H9 (cell line): ENCODE measurements at places on chromosomes 1 and 21. TPM values are rescaled to one million over a fixed set of nuclear protein-coding genes. Genes with fewer than 3 reads are reported as not detected.

- no peak for DNase-seq
Measured at GRCh38 chr1:191096405-191096804, 618.7 kb upstream of the BRINP3 start.

GRCh38 chr1:193309936-193310475, 123.6 kb upstream of the B3GALT2 start:
- DNase-seq = no peak

DNA sequence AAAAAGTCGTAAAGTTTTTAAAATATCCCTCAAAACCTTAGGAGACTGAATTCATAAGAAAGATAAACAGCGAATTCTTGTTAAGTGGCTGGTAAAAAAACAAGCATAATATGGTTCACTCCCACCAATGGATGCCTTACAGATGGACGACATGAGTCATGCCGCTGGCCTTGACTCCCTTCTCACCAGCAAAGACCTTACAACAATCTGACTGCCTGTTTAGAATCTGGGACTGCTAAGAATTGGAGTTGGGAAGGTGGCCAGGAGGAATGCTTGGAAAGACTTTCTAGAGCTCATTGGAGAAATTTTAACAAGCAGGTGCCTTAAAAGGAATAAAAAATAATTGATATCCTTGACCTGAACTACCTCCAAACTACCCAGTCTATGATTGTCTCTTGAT, 206.9 kb upstream of the FMN2 start:
- DNase-seq = no peak

DNA sequence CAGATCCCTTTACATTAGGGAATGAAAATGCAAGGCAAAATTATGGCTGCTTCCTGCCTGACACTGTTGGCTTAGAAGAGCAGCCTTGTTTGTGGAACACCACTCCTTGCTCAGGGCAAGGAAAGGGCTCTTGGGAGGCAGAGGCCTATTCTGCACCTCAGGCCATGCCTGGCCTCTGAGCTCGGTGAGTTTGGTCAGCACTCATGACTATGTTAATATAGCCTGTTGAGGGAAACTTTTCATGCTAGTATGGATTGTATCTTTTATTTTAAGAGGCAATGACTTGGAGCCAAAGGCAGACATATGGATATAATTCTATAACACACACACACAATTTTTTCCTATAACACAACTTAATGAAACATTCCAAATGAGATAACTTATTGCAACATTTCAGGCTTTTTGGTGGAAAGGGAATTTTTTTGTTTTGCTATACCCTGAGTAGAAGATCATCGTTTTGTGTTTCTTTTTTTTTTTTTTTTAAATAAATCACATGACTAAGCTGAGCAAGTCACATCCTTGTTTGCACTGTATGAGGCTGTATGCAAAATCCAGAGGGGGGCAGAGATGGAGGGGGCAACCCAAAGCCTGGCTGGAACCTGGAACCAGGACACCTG, 5.6 kb upstream of the YRDC start:
- DNase-seq = no peak

DNA sequence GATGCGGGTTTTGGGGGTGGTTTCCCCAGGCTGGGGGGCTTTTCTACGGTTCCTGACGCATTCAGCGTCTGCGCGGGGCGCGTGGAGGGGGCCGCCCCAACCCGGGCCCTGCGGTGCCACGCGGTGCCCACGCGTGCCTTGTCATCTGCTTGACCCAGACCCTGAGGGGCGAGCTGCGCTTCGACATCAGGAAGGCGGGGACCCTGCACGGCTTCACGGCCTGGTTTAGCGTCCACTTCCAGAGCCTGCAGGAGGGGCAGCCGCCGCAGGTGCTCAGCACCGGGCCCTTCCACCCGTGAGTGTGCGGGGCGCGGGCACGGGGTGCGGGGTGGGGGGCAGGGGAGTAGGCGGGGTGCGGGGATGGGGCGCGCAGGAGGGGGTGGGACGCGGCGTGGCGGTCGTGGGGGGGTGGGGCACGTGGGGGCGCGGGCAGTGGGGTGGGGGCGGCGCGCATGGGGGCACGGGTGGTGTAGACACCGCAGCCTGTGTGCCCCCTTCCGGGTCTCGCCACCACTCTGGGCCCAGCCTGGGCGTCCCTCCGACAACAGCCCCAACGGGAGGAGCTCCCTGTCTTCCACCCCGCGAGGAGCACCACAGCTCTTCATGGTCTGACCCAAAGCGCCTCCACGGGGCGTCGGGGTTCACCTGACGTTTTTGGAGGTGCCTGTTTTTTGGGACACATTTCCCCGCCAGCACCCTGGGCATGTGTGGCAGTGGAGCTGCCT, 26.3 kb downstream of the PRMT2 start:
- DNase-seq = no peak

DNA sequence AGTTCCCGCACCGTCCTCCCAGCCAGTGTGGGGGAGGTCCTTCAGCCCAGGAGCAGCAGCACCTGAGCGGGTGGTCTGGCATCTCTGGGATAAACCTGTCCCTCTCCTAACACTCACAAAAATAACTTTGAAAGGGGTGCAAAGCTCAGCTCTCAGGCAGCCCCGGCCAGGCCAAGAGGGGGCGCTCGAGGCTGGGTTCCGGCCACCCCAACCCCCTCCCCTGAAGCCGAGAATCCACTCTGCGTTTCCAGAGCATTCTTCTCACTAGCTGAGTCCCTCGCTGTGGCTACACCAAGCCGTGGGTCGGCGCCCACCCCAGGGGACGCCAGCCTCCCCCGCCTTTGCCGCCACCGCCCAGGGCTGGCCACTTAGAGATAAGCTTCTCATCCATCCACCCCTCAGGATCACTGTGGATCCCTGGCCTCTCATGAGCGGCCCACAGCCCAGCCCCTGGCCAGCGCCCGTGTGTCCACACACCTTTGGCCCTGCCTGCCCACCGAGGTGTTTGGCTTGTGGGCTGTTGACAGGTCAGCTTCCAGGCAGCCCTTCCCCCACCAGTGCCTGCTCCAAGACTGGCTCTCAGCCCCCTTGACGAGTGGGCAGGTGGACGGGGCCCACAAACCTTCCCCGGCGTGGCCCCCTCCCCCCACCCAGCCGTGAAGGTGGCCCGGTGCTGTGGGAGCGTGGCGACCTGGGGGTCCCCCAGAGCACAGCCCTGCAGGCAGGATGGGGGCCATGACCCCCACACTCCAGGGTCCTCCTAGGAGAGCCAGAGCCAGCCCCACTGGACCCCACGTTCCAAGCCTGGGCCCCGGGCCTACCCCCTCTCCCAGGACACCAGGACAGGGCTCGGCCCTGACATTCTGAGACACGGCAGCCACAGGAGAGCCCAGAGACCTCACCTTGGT, 1.9 kb downstream of the FTCD start:
- DNase-seq = peak; percentile 80

- no peak for DNase-seq
Measured at GRCh38 chr1:49686107-49686506, 337.6 kb downstream of the AGBL4 start.

DNA sequence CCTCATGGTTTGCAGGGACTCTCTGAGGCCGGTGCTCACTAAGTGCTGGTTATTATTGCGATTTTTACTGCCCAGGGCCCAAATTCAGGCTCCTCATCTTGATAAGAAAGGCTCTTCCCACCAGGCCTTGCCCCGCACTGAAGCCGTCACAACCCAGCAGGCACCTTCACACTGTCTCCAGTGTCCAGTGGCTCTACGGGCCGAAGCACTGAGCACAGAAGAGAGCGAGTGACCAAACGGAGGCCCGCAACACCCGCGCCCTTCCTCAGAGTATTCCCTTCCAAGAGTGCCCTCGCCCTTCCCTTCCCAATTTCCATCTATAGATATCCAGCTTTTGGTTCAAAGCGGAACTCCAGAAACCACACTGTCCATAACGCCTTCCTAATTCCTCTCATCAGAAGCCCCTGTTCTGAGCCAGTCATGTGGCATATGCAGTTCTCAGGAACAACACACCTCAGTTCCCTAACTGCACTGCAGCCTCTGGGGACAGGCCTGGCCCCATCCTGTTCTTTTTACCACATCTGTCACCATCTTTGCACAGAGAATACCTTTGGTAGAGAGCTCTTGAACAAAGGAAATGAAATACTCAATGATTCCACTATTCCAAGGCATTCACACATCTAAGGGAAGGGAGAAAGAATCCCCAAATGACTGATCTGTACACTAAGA, 15.1 kb downstream of the FALEC start:
- no peak for DNase-seq

DNA sequence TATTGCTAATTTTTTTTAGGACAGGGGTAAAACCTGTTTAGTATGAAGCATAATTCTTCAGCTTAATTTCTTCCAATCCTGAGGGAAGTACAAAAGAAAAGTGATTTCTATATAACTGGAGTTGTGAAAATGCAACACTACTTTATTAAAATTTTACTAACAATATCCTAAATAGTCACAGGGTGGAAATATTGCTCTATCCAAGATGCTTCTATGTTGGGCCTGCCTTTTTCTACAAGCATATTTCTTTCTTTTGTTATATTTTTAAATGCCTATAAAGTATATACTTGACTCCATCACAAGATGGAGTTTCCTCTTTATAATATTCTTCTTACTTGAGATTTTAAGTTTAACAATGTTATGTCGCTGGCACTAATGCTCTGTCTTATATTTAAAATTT, 37.9 kb downstream of the DTL start:
- DNase-seq = no peak

DNA sequence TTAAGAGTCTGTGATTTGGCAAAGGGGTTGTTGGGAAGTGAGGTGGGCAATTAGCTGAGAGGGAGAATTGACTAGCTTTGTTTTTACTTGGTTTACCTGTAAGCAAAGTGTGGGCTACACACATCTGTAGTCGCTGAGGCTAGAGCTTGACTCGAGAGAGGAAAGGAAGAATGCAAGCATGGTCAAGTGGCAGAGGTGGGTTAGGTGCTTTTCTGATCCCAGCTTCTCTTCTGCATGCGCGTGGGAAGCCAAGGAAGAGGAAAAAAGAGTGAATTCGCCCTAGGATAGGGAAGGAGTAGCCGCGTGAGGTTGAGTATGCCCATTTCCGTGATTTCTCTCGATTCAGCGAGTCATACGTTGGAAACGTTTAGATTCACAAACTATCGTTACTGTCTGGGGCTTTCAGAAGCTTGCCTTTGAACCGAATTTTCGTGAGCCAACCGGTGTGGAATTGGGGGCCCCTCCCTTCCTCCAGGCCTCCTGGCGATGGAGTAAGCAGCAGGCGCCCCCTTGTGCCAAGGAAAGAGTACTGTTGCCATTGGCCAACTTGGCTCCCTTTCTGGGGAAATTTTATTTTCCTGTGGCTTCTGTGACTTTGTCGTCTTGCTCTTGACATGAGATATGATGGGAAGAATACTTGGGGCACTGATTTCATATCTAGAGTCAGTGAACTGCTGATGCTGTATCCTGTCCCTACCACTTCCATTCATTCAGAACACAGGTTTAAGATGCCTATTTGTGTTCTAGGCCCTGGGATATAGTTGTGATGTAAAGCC, 1.3 kb downstream of the PIGV start:
- DNase-seq = peak; percentile 81

DNA sequence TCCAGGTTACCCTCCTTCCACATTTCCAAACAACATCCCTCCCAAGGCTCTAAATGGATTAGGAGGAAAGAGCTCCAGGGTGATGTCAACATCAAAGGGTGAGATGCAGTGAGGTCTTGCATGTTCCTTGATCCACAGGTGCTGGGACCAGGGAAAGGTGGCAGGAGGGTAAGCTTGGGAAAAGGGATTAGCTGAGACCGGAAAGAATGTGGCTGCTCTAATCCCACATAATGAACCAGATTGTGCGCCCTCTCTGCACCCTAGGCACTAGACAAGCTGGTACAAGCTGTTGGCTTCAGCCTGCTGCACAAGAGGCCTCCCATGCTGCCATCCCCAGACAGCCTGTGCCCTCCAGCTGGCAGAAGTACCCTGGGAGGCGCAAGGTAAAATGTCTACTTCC, 34.9 kb downstream of the PLXNA2 start:
- no peak for DNase-seq

- no peak for DNase-seq
Measured at GRCh38 chr21:33966324-33966949, 50.8 kb upstream of the ATP5PO start.

DNA sequence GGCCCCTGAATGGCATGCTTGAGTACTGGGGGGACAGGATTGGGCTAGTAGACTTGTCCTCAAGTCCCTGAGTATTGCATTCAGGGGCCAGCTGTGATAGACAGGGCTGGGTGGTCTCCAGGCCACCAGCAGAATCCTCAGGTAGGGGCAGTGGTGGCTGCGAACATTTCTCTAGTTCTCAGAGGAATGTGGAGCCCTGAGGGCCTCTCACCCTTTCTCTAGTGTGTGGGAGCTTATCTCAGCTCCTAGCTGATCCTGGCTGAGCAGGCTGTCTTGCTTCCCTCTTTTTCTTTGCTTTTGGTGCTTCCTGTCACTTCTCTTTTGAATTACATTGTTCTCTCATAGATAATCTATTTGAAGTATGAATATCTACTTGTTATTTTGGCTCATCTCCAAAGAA, 30.0 kb upstream of the PM20D1 start:
- no peak for DNase-seq

- peak; percentile 66 for DNase-seq
Measured at GRCh38 chr1:165403835-165404482, 41.0 kb downstream of the RXRG start.

DNA sequence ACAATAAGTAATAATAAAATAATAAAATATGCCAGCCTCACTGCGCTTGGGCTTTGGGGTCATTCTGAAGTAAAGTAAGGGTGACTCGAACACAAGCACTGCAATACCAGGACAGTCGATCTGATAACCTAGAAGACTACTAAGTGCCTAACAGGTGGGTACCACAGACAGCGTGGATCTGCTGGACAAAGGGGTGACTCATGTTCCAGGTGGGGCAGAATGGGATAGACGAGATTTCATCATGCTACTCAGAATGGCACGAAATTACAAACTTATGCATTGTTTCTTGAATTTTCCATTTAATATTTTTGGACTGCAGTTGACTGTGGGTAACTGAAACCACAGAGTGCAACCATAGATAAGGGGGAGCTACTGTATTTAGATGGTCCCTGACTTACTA, 221.1 kb upstream of the GREM2 start:
- DNase-seq = no peak

GRCh38 chr1:202144402-202145067, at the start of gene ARL8A:
Gene ARL8A, minus strand, starts transcription at chr1:202144737. Its CDS starts 165 bp downstream, at chr1:202144572.
- no peak for DNase-seq

GRCh38 chr1:222034790-222035189, 292.9 kb upstream of the DUSP10 start:
- DNase-seq = no peak

TBX15 gene
- total RNA-seq = 0.07 TPM in 1 of 2 replicates, not detected in the other

IL20 gene
- total RNA-seq = not detected in 2 replicates

COL6A1 gene
- 193 and 194 TPM in 2 replicates for total RNA-seq

FCAMR gene
- not detected in 2 replicates for total RNA-seq

EPHA10 gene
- total RNA-seq = 0.42 and 0.96 TPM in 2 replicates

MACO1 gene
- total RNA-seq = 15.6 and 16.3 TPM in 2 replicates

ERG gene
- total RNA-seq = 0.11 and 0.18 TPM in 2 replicates

OR2T35 gene
- not detected in 2 replicates for total RNA-seq
